A172 (cell line): ENCODE measurements at places on chromosomes 13 and 19.

- DNase-seq = no peak
Observed at GRCh38 chr13:109924376-109924775, 138.0 kb upstream of the IRS2 start.

- DNase-seq = no peak
Observed at GRCh38 chr19:49889038-49889686, 7.5 kb downstream of the IL4I1 start.

GRCh38 chr13:38933786-38934185, 56.8 kb downstream of the STOML3 start:
- DNase-seq = no peak

DNA sequence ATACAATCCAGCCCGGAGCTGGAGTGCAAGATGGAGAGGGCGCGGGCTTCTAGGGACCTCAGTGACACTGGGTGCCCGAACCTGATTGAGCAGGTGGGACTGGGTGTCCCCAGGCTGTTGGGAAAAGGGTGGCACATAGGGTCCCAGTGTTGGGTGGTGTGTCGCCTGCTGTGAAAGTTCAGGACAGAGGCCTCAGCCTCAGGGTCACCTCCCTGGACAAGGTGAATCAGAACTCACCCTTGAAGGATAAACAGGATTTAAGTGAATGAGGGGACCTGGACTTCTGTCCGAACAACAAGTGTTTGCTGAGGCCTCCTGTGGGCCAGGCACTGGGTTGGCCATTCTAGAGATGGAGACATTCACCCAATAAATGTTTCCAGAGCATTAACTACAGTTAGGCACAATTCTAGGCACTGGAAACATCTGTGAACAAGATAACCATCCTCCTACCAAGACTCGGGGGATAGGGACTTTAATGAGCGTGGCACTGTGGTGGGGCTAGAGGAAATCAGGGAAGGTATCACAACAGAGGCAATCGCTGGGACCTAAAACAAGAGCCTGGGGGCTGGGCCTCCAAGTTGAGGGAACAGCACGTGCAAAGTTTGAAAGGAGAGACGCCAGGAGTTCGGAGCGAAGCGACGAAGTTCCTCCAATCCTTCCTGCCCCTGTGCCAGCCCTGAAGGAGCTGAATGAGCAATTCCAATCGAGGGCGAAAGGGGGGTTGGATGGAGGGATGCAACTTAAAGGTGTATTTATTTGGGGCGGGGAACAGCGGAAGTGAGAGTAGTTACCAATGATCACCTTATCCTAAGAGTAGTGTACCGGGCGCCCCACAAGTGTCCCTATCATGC, 921 bp upstream of the POLD1 start:
- no peak for DNase-seq

GRCh38 chr13:29503041-29503837, 92.2 kb downstream of the SLC7A1 start:
- DNase-seq = no peak
